CD4-positive, alpha-beta T cell treated with Interferon gamma for 1 hour (primary cell): ENCODE measurements at places on chromosomes 3 and 15.

DNA sequence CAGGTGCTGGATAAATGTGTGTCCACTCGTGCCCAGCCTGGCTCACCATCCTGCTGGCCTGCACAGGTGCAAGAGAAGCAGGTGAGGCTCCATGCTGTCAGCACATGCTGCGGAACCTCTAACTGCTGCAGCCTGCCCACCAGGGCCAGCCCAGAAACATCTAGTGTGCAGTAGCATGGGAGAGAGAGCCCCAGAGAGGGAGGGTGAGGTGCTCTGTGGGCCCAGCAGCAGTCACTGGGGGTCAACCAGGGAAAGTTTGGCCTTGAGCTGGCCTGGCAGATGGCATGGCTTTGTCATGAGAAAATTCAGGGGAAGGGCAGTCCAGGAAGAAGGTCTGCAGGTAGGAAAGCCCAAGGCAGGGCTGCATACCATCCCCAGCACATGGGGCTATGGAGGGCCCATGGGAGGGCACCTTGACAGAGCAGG, 18.2 kb upstream of the PRR23E start:
- no peak for DNase-seq

GRCh38 chr3:17831366-17831765, 88.9 kb upstream of the TBC1D5 start:
- DNase-seq = no peak

DNA sequence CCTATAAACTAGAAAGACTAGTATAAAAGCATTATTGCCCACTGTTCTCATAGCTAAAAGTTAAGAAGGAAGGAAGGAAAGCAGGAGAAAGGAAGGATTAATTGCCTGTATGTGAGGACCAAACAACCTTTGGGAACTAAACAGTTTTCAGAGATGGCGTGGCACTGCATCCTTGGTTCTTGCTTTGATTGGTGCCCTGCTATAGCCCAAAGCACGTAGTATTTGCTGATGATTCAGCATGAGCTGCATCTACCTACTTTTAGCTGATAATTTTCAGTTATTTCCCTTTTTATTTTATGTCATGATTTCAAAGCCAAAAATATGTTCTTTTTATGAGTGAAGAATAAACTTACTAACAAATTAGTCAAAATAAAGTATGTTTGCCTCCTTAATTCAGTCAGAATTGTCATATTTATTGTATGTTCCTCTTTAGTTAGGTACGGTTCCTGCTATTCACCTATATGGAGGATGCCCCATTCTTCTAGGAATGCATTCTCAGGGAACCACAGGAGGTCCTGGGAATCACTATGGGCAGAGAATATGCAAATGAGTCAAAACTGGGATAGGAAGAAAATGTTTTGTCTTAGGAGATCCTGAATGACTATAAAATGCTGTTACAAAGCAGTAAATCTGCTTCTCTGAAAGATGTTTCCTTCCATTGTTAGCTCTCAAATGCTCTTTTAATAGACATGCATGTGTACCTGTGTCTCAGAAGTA, 65.4 kb upstream of the THSD4 start:
- no peak for DNase-seq

DNA sequence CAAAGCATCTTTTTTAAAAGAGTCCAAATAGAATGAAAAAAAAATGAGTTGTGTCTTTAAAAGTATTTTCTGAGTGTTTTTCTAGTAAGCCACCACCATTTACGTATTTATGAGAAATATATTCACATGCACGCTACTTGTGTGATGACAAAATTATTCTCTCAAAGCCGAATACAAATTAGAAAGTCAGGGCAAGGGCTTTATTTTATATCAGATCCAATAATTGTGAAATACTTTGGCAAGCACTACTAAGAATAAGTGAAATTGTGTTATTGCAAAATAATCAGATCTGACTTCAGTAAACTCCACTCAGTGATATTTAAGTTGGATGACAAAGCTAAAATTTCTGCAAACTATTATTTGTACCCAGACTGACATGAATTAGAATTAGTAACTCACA, 589.3 kb upstream of the KCNMB2 start:
- no peak for DNase-seq

DNA sequence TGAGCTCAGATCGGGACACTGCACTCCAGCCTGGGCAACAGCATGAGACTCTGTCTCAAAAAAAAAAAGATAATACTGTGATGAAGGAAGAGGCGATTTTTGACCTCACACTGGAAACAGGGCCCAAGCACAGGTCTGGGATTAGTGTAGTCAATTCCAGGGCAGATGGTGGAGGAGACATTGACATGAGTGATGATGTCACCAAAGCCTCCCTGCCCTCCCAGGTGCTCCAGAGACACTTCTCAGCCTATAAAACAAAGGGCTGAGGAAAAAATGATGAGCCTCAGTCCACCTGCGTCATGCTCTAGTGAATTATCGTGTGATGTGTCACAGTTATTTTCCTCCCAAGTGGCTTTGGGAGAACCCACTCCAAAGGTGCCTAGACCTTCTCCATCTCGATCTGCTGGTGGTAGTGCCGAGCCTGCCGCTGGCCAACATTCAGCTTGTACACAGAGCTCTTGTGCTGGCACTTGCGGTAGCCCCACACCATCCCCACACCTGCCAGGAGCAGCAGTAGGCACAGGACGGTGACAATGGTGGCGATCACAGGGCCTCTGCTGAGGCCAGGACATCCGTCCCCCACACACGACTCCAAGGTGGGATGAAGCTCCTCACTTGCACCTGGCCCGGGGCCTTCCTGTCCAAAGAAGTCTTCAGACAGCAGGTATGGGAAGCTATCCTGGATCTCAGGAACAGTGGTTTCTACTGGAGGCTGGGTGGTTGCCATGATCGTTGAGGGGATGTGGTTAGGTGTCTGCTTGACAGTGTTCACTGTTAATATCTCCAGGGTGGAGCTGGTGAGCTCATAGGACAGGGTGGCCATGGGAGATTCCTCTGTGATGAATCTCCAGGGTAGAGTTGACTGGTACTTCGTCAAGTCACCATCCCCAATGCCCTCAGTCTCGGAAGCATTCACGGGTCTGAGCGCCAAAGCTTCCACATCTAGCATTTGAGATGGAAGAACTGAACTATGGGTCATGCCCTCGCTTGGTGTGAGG, 38.8 kb downstream of the CRTAP start:
- DNase-seq = no peak
